MM.1S (cell line): ENCODE measurements at places on chromosomes 4 and X.

DNA sequence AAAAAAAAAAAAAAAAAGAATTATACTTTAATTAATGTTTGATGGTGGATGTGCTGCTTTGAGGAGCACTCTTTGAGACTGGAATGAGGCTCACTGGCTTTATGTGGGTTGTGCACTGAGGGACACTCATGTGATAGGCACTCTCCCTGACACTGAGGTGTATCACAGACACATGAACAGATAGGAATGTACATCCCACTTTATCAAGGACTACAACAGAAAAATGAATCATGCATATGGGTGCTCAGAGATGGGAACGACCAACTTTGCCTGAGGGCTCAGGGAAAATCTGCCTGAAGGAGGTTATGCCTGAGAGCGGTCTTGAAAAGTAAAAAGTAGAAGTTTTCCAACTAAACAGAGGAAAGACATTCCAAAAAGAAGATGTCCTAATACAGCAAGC is 97.7 kb upstream of the RBPJ start:
- no peak for DNase-seq

DNA sequence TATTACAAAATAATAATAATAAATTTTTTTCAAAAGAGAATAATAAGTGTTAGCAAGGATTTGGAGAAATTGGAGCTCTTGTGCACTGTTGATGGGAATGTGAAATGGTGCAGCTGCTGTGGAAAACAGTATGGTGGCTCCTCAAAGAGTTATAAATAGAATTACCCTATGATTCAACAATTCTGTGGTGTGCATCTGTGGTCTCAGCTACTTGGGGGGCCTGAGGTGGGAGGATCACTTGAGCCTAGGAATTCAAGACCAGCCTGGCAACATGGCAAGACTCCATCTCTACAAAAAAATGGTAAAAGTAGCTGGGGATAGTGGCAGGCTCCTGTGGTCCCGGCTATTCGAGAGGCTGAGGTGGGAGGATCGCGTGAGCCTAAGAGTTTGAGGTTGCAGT is 19.6 kb downstream of the MND1 start:
- no peak for DNase-seq

- no peak for DNase-seq
Measured at GRCh38 chr4:149409146-149409545, 406.5 kb downstream of the IQCM start.

DNA sequence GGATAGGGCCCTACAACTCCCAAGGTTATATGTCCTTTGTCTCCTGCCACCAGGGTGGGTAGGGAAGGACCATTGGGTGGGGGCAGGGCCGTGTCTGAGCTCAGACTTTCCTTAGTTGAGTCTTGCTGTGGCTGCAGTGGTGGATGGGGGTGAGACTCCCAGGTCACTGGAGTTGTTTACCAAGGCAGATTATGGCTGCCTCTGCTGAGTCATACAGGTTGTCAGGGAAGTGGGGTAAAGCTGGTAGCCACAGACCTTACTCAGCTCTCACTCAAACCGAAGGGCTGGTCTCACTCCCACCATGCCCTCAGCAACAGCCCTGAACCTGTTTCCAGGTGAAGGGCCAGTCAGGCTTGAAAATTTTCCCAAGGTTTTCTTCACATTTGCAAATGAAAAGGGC is 58.8 kb upstream of the FAAH2 start:
- DNase-seq = no peak

- DNase-seq = peak; percentile 15
Measured at GRCh38 chrX:106415276-106415895, 196.4 kb upstream of the RADX start.

DNA sequence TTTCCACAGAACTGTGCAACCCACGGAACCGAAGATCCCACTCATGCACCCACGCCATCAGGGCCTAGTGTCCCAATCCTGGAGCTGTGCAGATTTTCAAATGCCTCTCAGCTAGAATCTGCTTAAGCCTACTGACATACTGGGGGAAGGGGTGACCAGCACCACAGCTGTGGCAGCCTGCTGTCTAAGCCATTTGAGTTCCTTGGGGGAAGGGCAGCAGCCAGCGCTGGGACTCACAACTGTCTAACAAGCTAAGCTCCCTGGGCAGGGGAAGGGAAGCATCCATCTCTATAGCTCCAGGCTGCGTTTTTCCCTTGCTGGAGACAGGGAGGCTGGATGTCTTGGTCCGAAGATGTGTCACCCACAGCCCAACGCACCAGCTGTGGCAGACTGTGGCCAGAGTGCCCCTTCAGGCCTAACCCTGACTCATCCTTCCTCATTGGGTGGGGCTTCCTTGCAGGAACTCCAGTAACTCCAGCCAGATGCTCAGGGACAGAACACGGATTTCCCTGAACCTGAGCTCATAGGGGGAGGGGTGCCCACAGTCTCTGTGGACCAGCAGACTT is 194.8 kb downstream of the CHRDL1 start:
- no peak for DNase-seq
